ENCODE measurements at places on chromosomes 4 and X. TPM values are rescaled to one million over a fixed set of nuclear protein-coding genes. Genes with fewer than 3 reads are reported as not detected.

Gene TEC
- 3.2 TPM for total RNA-seq

Gene GAGE12F
- not detected for total RNA-seq

Gene PPEF2
- not detected for total RNA-seq

Gene FBXW7
- 57.0 TPM for total RNA-seq

Gene SPARCL1
- 183 TPM for total RNA-seq

Gene SORCS2
- 1.7 TPM for total RNA-seq

Gene FDCSP
- not detected for total RNA-seq

Gene PGAM4
- total RNA-seq = not detected

GRCh38 chr4:76120199-76120598 lies 28.0 kb downstream of the NUP54 start:
- DNase-seq = no peak

GRCh38 chr4:16293210-16293838 lies 67.1 kb upstream of the TAPT1 start:
- DNase-seq = no peak

DNA sequence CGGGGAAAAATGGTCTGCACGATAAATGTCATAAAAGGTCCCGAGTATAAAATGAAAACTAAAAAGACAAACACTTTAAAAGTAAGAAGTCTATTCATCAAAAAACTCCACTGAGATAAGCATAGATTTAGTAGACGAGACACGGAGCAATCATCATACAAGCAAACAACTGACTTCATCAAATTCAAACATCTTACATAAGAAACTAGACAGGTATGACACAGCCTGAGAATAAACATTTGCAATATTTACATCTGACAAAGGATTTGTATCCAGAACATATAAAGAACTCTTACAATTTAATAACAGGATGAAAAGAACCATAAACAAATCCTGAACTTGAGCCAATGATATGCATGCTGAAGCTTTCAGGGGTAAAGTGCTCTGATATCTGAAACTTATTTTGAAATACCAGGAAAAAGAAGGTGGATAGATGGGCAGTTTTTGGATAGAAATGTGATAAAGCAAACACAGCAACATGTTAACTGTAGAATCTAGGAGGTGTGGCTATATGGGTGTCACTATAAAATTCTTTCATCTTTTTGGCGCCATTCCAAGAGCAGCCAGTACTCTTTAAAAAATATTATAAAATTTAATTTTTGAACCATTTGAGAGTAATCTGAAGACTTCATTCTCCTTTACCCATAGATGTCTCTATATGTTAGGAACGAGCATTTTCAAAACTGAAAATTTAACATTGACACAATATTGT lies 12.0 kb downstream of the MPP1 start:
- DNase-seq = no peak

DNA sequence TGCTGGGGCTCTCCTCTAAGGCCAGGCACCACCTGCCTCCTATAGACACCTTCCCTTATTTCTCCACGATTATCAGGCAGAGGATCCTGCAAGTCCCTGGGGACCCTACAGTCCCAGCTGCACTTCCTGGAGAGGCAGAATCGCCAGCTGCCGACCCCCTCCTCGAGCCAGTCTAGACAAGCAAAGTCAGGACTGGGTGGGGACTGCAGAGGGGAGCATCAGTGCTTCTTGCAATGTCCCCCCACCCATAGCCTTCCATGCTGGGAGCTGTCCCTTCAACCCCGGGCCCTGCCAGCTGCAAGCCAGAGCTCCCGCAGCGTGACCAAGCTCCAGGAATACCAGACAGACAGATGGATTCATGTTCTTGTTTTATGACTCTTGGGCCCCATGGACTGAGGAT lies 1.4 kb upstream of the CRMP1 start:
- no peak for DNase-seq

- DNase-seq = peak; percentile 87
These were observed 27.2 kb upstream of the SLC25A4 start for GRCh38 chr4:185115827-185116232.

DNA sequence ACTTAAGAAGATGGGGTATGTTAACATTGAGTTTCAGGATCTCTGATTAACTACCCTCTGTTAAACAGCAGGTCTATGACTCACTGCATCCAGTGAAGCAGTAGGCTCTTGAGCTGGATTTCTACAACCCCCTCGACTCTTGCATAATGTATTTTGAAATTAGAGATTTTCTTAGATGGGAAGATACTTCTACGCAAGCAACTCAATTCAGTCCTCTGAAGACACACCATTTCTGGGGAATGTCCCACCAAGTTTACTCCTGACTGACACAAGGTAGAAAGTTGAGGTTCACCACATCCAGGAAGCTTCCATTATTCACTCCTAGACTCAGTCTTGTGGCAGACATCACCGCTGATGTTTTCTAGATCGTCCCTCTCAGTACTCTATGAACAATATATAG lies 12.9 kb downstream of the PALLD start:
- DNase-seq = no peak

- no peak for DNase-seq
These were observed 2.3 kb downstream of the FRMPD3 start for GRCh38 chrX:107451731-107452130.

- DNase-seq = no peak
These were observed 210.2 kb downstream of the HS6ST2 start for GRCh38 chrX:132748268-132748667.

- DNase-seq = no peak
These were observed 125.7 kb downstream of the ZC4H2 start for GRCh38 chrX:64850371-64851082.

- no peak for DNase-seq
These were observed 28.5 kb downstream of the SRPX start for GRCh38 chrX:38192007-38192810.

DNA sequence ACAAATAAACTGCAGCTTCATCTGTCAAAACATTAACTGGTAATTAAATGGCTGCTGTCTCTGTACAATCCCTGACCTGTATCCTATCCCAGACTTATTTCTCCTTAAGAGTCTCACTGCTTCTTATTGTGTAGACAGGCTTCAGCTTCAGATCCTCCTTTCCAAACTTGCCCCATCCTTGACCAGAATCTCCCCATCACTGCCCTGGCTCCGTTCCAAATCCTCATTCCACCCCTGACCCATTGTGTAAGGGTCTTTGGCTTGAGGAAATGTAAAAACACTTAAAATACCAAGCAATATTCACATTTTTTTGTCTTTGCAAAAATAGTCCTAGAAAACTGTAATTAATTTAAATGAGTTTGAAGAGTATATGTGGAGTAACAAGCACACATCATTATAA lies 152.6 kb upstream of the VEGFC start:
- no peak for DNase-seq

DNA sequence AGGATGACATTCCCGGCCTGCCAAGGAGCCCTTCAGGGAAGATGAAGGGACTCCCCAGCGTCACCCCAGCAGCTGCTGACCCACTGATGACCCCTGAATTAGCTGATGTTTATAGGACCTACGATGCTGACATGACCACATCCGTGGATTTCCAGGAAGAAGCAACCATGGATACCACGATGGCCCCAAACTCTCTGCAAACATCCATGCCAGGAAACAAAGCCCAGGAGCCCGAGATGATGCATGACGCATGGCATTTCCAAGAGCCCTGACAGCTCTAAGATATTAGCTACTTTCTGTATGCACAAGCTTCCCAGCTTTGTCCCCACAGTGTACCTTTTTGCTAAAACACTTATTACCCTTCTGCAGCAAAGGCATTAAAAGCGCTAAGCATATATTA lies 14.4 kb downstream of the AMBN start:
- DNase-seq = no peak

DNA sequence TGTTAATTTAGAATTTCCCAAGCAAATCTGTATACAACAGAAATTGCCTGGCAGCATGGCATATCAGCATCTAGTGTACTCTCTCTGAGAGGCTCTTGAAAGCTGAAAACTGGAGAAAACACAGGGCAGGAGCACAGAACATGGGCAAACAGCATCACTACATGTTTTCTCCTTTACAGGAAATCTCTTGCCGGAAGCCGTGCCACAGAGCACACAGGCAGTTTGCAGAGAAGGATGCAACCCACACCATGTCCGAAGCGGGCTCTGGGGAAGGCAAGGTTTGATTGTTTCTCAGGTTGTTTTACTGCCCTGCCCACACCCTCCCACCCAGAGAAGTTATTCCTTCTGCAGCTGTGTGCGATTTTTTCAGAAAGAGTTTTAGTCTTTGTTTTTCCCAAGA lies 41.1 kb upstream of the FAM9C start:
- DNase-seq = no peak

GRCh38 chr4:108852691-108853090 lies 89.8 kb upstream of the ETNPPL start:
- no peak for DNase-seq

DNA sequence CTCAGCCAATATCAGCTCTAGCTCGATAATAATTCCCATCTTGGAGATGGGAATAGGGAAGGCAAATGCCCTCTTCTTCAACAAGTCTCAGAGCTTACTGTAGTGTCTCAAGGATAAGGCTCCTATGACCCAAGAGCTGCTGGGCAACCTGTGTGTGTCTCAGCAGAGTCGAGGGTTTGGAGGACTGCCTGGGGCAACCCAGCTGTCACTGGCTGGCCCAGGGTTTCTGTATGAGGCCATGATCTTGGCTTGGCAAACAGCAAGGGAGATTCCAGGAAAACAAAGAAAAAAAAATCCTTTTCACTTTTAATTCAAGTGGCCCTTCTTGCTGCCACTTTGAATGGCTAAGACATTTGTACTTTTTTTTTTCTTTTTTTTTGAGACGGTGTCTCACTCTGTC lies 34.4 kb downstream of the TMSB4X start:
- DNase-seq = no peak

- DNase-seq = peak; percentile 74
These were observed 28.1 kb upstream of the SPON2 start for GRCh38 chr4:1200425-1201035.

DNA sequence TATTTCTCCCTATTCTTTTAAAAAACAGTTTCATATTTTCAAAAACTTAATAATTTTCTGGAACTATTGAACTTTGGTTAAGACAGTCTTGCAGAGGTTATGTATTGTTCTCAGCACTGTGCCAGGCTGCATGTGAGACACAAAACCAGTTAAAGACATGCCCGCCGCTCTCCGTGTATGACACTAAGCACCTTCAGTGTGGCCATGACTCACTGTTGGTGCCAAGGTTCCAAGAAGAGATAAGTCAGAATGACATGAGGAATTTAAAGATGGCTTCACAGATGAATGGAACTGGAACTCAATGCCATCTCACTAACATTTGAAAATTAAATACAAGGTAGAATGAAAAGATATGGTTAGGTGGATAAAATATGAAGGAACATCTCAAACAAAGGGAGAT lies 525.5 kb upstream of the ZFP42 start:
- DNase-seq = no peak

DNA sequence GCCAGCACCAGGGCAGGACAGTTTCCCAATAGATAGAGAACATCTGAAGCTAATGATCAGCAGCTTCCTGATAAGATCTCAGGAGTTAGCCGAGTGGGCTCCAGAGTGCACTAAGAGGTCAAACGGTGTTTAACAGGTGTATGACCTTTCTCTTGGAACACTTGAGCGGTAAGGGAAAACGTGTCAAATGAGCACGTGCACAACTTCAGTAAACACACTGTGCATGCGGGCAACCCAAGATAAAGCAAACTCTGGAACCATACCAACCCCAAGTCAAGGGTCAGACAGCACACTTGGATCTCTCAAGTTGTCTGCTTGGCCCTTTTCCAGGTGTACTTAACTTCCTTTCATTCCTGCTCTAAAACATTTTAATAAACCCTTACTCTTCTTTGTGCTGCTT lies 1941.5 kb upstream of the PCDH10 start:
- DNase-seq = no peak

DNA sequence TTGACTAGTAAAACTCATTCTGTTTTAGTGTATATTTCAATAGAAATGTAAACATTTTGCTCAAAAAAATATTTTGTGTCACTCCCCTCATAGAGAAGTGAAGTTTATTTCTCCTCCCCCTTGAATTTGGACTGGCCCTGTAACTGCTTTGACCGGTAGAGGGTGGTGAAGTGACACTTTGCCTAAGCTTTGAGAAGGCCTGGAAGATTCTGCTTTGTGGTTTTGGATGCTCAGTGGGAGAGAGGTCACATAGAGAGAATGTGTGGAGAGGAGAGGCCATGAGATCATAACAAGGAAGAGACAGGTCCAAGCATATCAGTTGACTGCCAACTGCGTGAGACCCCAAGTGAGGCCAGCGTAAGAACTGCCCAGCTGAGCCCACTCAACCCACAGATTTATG lies 19.1 kb upstream of the ARX start:
- DNase-seq = no peak

DNA sequence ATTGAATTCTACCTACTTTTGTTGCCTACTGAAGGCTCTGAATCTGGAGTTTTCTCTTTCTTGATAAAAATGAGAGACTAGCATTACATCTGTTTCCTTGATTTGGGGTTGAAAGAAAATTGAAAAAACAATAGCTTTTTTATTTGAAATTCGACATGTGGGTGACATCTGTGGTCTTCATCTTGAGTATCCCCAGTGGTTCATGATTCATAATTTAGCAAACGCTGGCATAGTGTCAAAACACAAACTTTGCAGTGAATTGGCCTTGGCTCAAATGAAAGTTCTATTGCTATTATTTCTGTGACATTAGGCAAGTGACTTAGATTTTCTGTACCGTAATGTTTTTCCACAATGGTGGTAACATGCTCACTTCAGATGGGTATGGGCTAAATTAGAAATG lies 747.6 kb downstream of the PCDH7 start:
- no peak for DNase-seq

DNA sequence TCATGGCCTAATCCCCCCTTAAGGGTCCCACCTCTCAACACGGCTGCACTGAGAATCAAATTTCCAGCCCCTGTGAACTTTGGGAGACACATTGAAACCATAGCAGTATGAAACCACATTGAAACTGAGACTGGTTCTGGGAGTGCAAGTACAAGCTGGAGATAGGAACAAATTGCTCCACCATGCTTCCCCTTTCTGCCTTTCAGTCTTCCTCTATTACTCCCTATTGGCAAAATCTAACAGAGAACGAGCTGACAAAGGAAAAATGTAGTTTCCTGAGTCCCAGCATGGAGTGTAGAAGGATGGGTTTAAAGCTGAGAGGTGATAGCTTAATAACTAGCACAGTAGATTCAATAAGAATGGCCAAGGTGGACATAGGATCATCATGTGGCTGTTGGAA lies 161.7 kb upstream of the RPL34 start:
- DNase-seq = no peak

GRCh38 chr4:56806666-56807065 lies 14.8 kb downstream of the SPINK2 start:
- DNase-seq = no peak

GRCh38 chr4:173860094-173860493 lies 330.1 kb upstream of the HAND2 start:
- DNase-seq = no peak

All from heart left ventricle (tissue), 16 donors.